Hindlimb muscle (tissue), 1 donor: ENCODE measurements at places on chromosomes 13 and 19. TPM values are rescaled to one million over a fixed set of nuclear protein-coding genes. Genes with fewer than 3 reads are reported as not detected.

The UBE2L5 gene
- 0.28 TPM for polyA plus RNA-seq

The CEACAM4 gene
- not detected for polyA plus RNA-seq

DNA sequence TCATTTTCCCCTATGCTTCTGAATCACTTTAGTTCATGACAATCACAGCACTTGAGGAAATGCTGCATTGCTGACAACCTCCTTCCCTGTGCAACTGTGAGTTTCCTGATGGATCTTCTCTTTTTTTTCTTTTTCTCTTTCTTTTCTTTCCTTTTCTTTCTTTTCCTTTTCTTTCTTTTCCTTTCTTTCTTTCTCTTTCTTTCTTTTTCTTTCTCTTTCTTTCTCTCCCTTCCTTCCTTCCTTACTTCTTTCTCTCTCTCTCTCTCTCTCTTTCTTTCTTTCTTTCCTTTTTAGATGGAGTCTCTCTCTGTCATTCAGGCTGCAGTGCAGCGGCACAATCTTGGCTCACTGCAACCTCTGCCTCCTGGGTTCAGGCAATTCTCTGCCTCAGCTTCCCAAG lies 247.9 kb upstream of the HTR2A start:
- no peak for DNase-seq

DNA sequence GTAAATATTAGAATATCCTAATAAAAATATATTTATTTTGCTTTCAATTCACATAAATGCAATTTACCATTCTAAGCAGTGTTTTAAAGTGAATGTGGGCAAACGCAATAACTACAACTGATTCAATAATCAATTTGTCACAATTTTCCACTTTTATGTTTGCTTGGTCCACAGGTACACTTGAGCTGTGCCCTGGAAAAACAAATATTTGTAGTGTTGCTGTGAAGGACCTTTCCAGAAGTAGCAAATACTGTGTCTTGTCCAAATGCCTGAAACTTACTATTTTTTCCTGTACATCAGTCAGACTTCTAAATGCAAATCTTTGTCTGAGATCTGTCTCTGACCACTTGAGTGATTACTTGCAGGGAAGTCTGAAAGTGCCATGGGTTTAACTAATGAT lies 845.8 kb upstream of the SLITRK5 start:
- DNase-seq, result no peak

- no peak for DNase-seq
Observed at GRCh38 chr13:61770681-61771080, 355.0 kb upstream of the PCDH20 start.

DNA sequence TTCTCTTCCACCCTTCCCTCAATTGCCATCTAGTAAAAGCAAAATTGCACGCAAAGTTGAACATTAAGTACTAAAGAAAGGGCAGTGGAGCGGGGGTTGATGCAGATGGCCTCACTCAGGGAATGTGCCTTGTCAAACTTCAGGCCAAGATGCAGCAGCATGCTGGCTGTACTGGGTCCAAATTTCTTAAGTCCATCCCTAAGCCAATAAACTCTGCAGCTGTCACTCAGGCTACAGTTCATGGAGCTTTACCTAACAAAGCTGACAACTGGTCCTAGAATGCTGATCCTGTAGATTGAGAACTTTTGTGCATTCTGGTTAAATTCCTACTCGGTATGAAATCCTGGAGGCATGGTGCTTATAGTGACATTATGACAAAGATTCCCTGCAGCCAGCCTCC lies 88.4 kb downstream of the FOXO1 start:
- no peak for DNase-seq

DNA sequence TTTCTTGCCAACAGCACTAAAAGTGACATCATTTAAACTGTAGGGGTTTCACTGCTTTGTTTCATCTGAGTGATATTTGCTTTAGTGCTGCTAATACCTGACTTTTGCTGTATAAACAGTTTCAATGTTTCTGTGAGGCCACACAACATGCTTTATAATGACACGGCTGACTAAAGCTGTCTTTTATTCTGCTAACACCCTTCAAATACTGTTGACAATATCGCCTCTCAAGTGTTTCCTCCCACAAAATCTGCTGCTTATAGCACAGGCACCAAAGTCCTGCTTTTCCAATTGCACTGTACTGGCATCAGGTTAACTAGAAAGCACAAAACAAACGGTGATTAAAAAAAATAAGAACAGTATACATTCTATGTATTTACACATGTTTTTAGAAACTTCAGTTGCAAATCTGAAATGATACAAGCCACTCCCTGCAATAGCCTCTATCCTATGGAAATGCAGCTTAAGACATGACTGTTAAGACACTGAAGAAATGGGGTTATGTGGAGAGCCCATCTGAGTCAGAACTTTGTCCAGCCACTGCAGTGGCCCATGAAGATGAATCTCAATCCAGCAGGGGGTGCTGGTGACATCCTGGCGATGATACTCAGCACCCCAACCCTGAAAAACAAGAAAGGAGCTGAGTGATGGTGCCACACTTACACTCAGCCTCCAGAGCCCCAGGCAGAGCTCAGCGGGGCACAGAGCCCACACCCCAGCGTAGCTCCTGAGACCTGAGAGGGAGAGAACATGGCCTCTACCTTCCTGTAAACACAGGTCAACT lies 29.4 kb downstream of the RFXAP start:
- DNase-seq, result no peak
